ENCODE measurements at places on chromosomes 1 and 21.

- DNase-seq: no peak
Observed at GRCh38 chr1:44534771-44535170, 129.7 kb downstream of the RNF220 start.

DNA sequence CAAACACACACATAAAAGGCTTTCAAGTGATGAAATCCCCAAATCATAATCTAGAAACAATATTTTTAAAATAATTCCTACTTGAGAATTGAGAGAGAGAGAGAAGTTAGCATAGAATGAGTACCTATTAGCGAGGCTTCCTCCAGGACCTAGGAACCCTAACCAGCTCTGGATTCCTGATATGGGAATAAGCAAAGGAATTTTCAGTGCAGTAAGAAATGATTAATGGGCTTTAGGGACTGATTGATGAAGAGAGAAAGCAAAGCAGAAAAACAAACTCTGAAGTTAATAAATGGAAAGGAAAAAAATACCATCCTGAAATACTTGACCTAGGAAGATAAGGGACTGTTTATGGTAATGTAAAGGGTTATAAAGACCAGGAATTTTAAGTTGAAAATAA lies 60.6 kb downstream of the WARS2 start:
- no peak for DNase-seq

DNA sequence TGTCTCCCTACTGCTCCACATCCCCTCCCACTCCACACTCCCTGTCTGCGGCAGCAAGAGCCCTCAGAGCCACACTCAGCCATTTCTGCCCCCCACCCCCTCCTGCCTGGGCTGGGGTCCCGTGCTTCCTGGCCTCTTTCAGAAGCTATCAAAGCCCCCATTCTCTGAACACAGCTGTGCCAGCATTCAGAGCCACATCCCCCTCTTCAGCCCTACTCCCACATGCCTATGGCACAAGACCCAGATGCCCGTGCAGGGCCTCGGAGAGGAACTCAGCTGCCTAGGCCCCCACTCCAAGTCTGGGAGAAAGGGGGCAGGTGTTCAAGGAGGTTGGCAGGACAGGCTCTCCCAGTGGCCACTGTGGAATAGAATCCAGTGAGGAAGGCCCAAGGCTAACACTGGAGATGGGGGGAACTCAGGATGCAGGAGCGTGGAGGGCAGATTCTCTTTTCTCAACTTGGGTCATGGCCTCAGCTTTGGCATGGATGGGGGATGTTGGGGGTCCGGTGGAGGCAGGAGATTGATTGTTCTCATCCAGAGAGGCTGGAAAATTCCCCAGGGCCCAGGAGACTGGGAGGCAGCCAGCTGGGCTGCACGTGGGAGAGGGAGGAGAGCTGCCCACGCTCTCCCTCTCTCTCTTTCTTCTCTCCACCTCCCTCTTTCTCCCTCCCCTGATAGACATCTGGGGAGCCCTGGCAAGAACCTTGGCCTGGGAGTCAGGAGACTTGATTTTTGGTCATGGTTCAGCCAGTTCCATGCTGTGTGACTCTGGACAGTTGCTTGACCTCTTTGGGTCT lies 3.5 kb upstream of the BCAN start:
- no peak for DNase-seq

- no peak for DNase-seq
Observed at GRCh38 chr1:1964811-1965210, 38.8 kb downstream of the CFAP74 start.

- DNase-seq: no peak
Observed at GRCh38 chr1:243594455-243594854, 255.6 kb downstream of the AKT3 start.

DNA sequence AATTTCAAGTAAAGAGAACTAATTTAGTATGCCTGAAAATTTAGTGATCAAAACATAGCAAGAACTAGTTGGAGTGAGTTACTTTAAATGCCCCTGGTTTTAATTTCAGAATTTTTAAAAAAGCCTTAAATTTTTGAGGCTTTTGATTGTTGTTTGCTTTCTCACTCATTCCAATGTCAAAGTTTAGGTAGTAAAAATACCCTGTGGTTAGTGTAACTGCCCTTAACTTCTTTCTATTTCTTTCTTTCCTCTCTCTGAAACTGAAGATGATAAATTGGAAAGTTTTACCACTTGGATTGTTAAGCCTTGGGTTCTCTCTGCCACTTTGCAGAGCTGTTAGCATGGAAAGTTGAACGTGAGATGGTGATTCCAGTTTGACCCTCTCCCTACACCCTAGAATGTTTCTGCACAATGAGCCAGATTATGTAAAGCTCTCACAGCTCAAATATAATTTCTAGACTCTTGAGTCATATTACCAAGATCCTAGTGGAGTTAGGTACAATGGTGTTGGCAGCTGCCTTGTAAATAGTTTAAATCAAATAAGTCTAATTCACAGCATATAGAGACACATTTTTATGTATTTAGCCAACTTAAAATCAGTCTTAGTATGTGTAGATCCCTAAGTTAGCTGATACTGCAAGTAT lies 192.4 kb upstream of the SGIP1 start:
- no peak for DNase-seq

DNA sequence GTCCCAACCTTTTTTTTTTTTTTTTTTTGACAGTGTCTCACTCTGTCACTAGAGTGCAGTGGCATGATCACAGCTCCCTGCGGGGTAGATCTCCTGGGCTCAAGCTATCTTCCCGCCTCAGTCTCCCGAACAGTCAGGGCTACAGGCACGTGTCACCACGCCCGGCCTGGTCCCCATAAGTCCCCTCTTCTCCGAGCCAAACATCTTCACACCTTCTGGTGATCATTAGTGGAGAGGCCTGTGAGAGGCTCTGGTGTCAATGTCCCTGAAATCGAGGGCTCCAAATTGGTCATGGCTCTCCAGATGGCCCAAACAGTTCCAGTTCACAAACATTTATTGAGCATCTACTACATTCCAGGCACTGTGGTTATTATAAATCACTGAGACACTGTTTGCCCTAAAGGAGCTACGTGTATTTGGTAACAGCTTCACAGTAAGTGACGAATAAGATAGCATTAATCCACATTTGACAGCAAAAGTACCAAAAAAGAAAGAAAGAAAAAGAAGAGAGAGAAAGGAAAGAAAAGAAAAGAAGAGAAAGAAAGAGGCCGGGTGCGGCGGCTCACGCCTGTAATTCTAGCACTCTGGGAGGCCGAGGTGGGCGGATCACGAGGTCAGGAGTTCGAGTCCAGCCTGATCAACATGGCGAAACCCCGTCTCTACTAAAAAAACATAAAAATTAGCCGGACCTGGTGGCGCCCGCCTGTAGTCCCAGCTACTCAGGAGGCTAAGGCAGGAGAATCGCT lies 867 bp upstream of the TIMM17A start:
- no peak for DNase-seq

DNA sequence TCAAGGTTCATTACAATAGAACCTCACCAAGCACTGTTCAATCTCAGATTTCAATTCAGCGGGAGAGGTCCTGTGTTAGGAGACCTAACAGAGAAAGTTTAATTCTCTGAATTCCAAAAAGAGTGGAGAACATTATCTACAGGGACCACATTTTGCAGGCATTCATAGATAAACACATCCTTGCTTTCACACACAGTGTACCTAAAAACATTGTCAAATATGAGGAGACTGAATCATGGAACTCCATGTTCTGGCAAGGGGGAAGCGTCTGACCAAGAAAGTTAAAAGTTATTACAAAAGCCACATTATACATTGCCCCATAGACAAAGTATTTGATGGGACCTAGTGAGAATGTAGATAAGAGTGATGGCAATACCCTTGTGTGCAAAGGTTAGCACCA lies 21.1 kb upstream of the PPP1R15B start:
- DNase-seq: no peak

DNA sequence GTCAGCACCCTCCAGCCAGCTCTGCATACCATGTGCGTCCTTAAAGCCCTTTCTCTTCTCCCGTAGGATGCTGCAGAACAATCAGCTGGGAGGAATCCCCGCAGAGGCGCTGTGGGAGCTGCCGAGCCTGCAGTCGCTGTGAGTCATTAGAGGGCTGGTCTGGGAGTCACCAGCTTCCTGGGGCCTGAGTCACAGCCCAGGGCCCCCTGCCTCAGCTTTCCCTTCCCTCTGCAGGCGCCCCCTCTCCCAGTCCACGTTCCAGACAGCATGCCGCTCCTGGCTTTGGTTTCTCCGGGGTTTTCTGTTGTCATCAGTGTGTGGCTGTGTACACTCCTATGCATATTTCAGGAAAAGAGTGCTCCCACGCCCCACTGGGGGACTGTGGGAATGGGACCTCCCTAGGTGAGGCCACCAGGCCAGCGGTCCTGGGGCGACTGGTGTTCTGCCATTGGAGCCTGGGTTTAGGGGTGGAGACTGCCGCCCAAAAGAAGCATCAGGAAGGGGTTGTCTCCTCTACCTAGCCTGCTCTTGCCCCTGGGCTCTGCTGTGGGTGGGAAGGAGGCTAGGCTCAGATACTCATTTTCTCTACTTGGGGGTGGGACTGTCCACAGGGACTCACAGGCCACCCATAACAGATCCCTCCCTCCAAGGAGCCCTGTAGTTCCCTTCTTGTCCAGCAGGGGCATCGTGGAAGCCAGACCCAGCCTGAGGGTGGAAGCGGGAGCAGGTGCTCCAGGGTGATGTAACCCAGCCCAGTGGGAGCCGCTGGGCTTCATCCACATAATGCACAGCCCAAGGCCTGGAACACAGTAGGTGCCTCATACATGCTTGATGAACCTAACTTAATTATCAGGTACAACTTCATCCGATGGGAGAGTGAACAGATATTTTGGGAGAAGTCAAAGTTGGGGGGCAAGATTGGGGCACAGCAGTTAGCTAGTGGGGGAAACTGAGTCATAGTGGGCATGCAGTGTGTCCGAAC lies 42.5 kb downstream of the LGR6 start:
- DNase-seq: no peak

GRCh38 chr21:44896561-44897286 lies 23.2 kb upstream of the PTTG1IP start:
- no peak for DNase-seq

DNA sequence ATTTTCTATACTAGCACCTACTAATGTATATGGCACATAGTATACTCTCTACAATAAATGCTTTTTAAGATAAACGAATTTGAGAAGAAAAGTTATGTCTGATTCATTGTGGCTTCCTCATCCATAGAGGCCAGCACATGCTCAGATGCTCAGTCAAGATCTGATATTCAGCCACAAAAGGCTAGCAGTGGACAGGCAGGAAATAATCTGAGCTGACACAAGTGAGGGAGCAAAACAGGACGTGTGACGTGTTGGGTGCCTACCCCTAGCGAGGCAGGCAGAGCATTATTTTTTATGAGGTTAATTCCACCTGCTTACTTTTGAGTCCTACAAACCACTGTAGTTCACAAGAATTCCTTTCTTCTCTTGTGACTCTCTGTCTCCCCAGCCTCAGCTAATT lies 550.9 kb downstream of the SMYD3 start:
- DNase-seq: no peak
